Bronchial epithelial cell (primary cell): ENCODE measurements at places on chromosomes 4 and X.

DNA sequence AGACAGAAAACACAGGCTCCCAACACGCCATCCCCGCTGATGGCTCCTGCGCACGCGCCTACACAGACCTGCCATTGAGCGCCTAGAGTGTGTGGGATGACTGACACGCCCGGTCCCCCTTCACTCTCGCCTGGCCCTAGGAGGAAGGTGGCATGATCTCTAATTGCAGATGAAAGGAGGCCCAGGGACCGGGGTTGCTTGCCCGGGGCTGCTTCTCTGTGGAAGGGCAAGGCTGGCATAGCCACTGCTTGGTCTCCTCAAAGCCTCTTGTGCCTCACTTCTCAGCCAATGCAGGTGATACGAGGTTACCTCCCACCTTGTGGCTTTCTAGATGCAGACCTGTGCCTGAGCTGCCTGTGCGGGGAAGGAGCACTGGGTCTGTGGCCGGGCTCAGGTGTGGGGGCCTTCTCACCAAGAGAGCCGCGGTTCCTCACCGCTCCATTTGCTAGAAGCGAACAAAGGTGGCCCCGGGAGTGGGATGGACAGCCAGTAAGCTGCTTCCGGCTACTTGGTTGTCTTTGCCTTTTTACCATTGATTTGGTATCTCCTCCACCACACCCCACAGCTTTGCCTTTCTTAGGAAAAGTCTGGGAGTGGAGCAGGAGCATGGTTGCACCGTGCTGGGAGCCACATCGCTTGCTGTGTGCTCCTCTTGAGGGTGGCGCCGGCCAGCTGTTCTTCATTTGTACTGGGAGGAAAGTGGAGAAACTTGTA is 47.0 kb downstream of the TBC1D14 start:
- no peak for DNase-seq

- no peak for DNase-seq
These were observed 68.7 kb downstream of the CXXC4 start for GRCh38 chr4:104425948-104426347.

GRCh38 chr4:32830160-32830559 is 2110.0 kb downstream of the PCDH7 start:
- DNase-seq = no peak

DNA sequence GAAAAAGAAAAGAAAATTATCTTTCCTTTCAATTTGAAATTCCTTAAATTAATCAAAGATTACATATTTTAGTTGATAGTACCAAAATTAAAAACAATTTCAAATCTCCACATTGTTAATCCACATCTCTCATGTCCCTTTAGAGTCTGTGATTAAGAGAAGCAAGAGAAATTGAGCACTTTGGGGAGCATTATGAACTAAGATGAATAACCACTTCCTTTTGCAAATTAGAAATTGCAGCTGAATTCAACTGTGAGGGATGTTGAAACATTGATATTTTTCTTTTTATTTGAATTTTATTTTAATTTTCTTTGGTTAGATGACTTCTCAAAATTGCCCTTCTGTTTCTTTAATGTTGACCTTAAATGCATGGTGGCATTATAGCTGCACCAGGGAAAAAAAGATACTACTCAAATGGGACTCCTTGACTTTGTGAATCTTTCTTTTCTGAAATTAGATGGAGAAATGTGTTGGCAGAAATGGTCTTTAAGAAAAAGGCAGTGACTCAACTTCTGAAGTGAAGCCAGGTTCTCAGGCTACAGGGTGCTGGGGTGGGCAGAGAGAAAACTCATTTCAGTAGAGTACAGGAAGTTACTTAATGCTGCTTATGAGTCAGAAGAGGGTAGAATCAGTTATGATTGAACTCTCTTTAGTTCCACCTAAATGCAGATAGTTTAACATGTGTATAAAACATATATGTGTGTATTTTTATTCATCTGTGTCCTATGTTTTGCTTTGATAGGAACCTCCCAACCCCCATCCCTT is 92.0 kb upstream of the TNIP3 start:
- peak; percentile 96 for DNase-seq

GRCh38 chrX:16601885-16602284 is 48.1 kb upstream of the S100G start:
- no peak for DNase-seq

GRCh38 chr4:120865985-120866384 is 56.5 kb downstream of the PRDM5 start:
- DNase-seq = peak; percentile 50

DNA sequence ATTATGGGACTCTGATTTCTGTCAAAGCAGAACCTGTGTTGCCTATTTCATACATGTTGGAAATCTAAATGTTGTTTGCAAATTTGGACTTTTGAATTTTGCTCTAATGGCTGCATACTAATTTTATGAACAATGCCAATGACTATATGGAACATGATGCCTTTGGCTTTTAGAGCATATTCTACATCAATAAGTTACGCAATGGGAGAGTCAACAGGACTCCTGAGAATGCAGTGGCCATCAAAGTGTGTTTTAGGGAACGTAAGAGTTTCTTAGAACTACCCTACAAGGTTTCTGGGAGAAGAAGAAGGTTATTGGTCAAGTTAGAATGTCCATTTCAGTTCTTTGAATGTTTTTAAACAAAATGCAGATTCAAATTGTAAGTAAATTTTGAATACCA is 76.1 kb downstream of the SLIT2 start:
- DNase-seq = no peak

- DNase-seq = no peak
These were observed 1.8 kb downstream of the IQSEC2 start for GRCh38 chrX:53279296-53280237.

GRCh38 chr4:4655901-4656300 is 114.1 kb upstream of the STX18 start:
- DNase-seq = no peak

DNA sequence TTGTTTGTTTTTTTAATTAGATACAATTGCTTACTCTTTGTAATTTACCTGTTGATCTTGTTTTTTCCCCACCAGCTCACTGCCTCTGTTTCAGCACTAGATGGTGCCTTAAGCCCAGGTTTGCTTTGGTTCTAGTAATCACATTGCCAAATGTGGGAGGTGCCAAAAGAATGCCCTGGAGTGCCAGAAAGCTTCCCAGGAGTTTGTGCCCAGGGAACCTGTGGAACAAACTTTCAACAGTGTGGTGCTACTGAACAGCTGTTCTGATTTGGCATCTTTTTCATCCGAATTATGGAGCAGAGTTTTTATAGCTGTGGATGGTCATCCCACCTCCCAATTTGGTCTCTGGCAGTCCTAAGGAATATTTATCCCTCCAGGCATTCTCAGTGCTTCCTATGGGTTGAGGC is 1000.7 kb downstream of the STIM2 start:
- peak; percentile 59 for DNase-seq

DNA sequence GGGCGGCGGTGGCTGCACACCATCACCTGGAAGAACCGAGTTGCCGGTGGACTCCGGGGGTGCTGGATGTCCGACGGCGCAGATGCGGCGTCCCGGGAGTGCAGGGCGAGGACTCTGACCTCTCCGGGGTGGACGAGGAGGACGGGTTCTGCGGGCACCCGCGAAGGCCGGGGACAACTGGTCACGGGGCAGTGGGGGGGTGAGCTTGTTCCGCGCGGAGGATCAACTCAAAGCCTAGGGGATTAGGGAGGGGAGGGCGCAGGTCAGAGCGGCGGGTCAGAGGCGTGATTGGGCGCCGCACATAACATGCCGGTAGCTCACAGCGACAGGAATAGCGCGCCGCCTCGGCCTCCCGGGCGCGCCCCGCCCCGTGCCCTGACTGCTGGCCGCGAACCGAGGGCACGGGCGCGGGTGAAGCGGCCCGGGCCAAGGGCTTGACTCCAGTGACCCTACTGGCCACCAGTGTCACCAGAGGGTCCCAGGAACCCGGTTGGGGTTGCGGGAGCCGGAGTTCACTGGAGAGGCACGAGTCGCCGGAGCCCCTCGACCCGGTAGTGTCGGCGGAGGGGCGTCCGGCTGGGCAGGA is at the start of gene KLHL34:
Gene KLHL34, minus strand, starts transcription at position 179 of the 586 bp plus-strand sequence. CDS start 542 bp downstream, outside the sequence.
- DNase-seq = no peak
